ENCODE measurements at places on chromosomes 3 and 15. TPM values are rescaled to one million over a fixed set of nuclear protein-coding genes. Genes with fewer than 3 reads are reported as not detected.

The CHRM5 gene
- 10.6 TPM for total RNA-seq

The SYNPR gene
- 105 TPM for total RNA-seq

The GOLGA8R gene
- 2.1 TPM for total RNA-seq

The GOLGA6A gene
- total RNA-seq, result 0.23 TPM

The HCN4 gene
- 5.1 TPM for total RNA-seq

The DNAJA4 gene
- 42.7 TPM for total RNA-seq

The SMCO1 gene
- total RNA-seq, result not detected

The RSL24D1 gene
- total RNA-seq, result 113 TPM

The ECE2 gene
- 18.7 TPM for total RNA-seq

The GOLGA6L1 gene
- total RNA-seq, result not detected

The CDHR4 gene
- total RNA-seq, result 0.23 TPM

The TIMP4 gene
- 11.1 TPM for total RNA-seq

The MAP1A gene
- total RNA-seq, result 97.6 TPM

The TRPC1 gene
- total RNA-seq, result 95.3 TPM

The SI gene
- under 0.01 TPM for total RNA-seq

The DAZL gene
- 0.23 TPM for total RNA-seq

The ACTC1 gene
- total RNA-seq, result 1.8 TPM

The HGD gene
- total RNA-seq, result 0.69 TPM

The PCLAF gene
- 7.8 TPM for total RNA-seq

The ANKRD63 gene
- 2.3 TPM for total RNA-seq

The ELL3 gene
- 3.9 TPM for total RNA-seq

The SH3BP5 gene
- total RNA-seq, result 69.0 TPM

The CD80 gene
- under 0.01 TPM for total RNA-seq

The IFT122 gene
- 34.1 TPM for total RNA-seq

The ACP3 gene
- 1.2 TPM for total RNA-seq

The TUSC7 gene
- total RNA-seq, result not detected

The ASB14 gene
- total RNA-seq, result 0.69 TPM

The PRSS50 gene
- not detected for total RNA-seq

The TGM4 gene
- not detected for total RNA-seq

The IGDCC3 gene
- total RNA-seq, result 6.7 TPM

The ITIH3 gene
- not detected for total RNA-seq

The MORC1 gene
- 0.23 TPM for total RNA-seq

The ESYT3 gene
- total RNA-seq, result 4.4 TPM

The WNT7A gene
- 12.9 TPM for total RNA-seq

The EAF2 gene
- 11.3 TPM for total RNA-seq

The CYP11A1 gene
- total RNA-seq, result 0.23 TPM

The PPP1R14D gene
- total RNA-seq, result not detected

The ACAA1 gene
- total RNA-seq, result 34.8 TPM

The PLSCR2 gene
- total RNA-seq, result not detected

The CAPN3 gene
- total RNA-seq, result 2.5 TPM

The PIGZ gene
- 5.1 TPM for total RNA-seq

The GABRG3 gene
- total RNA-seq, result 42.9 TPM

The GLDN gene
- 5.3 TPM for total RNA-seq

The KBTBD13 gene
- not detected for total RNA-seq

The NR2E3 gene
- not detected for total RNA-seq

The LRRIQ4 gene
- total RNA-seq, result 1.6 TPM

The HYKK gene
- total RNA-seq, result 0.92 TPM
